ENCODE measurements at places on chromosomes 5 and 9. TPM values are rescaled to one million over a fixed set of nuclear protein-coding genes. Genes with fewer than 3 reads are reported as not detected.

DNA sequence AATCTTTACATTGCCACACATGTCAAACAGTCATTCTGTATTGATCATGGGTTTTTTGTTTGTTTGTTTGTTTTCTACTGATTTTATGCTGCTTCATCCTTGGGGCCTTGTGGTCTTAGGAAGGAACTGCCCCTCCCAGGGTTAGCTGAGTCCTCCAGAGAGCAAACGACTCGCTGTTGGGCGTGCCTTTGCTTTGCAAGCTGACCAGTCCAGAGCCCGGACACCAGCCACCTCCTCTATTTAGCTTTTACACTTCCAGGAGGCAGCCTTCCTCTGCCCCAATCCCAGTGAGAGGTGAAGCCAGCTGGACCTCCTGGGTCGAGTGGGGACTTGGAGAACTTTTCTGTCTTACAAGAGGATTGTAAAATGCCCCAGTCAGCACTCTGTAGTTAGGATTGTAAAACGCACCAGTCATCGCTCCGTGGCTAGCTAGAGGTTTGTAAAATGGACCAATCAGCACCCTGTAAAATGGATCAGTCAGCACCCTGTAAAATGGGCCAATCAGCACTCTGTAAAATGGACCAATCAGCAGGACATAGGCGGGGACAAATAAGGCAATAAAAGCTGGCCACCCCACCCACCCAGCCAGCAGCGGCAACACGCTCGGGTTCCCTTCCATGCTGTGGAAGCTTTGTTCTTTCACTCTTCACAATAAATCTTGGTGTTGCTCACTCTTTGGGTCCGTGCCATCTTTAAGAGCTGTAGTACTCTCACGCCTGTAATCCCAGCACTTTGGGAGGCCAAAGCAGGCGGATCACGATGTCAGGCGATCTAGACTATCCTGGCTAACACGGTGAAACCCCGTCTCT lies 154.4 kb downstream of the ERCC6L2 start:
- DNase-seq, result no peak

GRCh38 chr9:99682870-99683269 lies 138.8 kb upstream of the NR4A3 start:
- DNase-seq, result no peak

DNA sequence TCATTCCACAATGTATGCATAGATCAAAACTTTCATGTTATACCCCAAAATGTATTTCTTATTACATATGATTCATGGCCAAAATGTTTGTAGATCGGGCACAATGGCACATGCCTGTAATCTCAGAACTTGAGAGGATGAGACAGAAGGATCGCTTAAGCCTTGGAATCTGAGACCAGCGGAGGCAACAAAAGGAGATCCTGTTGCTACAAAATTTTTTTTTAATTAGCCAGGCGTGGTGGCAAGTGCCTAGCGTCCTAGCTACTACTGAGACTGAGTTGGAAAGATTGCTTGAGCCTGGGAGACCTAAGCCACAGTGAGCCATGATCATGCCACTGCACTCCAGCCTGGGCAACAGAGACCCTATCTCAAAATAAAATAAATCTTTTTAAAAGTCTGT lies 89.9 kb downstream of the MAPKAP1 start:
- no peak for DNase-seq

DNA sequence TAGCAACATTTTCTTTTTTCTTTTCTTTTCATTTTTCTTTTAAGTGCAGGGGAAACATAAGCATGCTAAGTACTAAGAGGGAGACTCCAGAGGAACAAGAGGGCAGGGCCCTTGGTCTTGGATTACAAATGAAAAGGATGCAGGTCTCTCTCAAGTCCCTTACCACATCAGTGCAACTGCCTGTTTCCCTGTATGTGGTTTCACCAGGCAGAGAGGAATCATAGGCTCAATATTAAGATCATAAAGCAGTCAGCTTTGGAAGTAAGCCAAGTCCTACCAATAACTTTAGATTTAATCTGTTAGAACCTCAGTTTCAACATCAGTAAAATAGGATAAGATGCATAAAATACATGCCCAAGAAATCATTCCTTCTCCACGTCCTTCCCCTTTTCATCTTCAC lies 422.7 kb upstream of the PAPPA start:
- no peak for DNase-seq

The LSM11 gene
- polyA plus RNA-seq, result 7.7 TPM

GRCh38 chr5:62395210-62395950 lies 8.3 kb downstream of the DIMT1 start:
- no peak for DNase-seq

DNA sequence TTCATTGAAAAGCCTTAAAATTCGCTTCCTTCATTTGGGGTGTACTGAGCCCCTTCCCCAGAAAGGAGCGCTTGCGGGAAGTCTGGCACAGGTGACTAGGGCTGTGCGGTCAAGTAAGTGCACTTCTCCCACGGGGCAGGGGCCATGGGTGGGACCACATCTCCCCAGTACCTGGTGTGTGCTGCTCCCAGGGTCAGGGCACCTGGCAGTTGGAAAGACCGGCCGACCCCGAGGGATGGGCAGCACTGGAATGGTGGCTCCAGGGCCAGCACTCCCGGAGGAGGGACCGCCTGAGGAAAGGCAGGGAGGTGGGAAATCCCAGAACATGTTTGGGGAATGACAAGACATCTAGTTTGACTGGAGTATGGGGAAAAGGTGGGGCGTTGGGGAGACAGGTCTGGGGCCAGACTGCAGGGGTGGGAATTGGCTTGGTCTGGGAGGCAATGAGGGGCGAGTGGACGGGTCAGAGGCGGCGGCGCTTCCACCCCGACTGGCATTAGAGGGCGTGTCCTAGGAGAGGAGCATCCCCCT lies 727 bp upstream of the GLIPR2 start:
- no peak for DNase-seq

GRCh38 chr5:151902215-151902614 lies 22.4 kb downstream of the GLRA1 start:
- no peak for DNase-seq

DNA sequence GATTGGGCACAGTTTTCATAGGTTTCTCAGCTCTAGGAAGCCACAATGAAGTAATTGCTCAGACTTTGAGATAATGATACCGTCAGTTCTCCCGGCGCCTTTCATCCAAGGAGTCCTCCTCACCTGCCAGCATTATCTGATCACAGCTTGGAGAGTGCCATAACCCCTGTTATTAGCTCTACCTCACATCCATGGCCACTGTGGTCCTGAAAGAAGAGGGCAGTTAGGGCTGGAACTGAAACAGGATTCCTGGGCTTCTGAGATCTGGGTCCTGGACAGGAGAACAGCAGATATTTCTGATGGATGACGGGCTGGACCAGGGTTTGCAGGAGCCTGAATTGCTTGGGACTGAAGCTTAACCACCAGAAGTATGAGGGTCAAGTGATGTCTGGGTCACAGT lies 13.5 kb downstream of the RGS3 start:
- no peak for DNase-seq

The GRM6 gene
- 1.7 TPM for polyA plus RNA-seq

GRCh38 chr9:103186959-103187358 lies 191.8 kb downstream of the CYLC2 start:
- DNase-seq, result no peak

The MLANA gene
- polyA plus RNA-seq, result 1.6 TPM

DNA sequence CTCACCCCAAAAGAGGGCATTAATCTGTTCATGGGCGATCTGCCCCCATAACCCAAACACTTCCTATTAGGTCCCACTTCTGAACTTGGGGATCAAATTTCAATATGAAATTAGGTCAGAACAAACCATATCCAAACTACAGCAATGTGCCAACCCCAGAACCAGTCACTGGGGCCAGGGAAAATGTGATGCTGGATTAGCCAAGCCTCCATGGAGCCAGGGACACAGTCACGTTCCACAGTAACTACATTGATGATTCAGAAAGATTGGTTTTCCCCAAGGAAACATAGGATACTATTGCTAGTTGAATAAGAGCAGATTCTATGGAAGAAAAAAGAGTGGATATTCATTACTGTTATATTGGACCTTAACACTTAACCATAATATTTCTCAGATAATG lies 84.2 kb downstream of the GIN1 start:
- no peak for DNase-seq

- DNase-seq, result no peak
These were observed 8.9 kb upstream of the RAB14 start for GRCh38 chr9:121210536-121210935.

DNA sequence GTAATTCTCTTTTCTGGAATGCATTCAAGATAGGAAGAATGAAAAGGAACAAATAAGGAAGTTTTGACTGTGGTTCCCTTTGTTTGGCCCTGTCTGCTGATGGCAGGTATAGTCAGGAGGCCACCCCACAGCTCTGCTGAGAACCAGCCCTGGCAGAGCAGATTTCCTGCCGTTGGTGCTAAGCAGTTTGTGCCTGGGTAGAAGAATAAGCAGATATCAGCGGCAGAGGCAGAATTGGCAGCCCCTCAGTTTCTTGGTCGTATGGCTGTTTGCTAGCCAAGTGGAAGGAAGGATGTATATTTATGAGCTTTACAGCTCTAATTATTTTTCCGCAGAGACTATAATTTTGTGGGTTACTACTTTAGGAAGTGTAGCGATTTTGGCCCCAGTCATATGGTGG lies 310.2 kb upstream of the RFX3 start:
- no peak for DNase-seq

GRCh38 chr5:169218176-169218575 lies 82.8 kb downstream of the SLIT3 start:
- DNase-seq, result no peak

The SLC1A3 gene
- polyA plus RNA-seq, result 4.4 TPM
